CD4-positive, alpha-beta T cell (primary cell): ENCODE measurements at places on chromosomes 2 and 18.

DNA sequence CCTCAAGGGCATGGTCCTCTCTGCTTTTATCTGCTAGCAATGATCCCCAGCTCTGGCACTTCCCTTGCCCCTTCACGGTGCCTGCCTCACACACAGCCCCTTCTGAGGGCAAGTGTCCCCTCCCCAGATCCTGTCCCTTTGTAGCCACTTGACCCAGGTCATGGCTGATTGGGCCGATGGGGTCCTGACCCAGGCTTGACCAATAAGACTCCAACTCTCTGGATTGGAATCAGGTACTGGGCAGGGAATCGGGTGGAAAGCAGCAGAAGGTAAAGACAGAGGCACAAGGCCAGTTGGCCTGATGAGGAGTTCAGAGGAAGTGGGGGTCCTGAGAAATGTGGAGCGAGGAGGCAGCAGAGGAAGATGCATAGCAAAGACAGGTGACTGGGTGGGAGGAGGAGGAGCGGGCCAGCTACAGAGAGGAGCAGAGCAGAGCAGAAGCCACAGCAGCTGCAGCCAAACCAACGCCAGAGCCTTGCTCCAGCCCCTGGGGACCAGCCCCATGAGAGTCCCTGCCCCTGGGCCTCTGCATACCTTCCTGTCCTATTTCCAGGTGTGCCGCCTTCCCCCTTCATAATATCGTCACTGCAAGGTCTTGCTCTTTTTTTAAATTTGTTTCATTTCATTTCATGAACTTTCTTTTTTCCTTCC is 39.1 kb downstream of the CAPN13 start:
- no peaks in the 10 kb centered on the region for H3K36me3 ChIP-seq
- H3K27me3 ChIP-seq = no peaks in the 10 kb centered on the region
- no peak overlapping the region for H3K27ac ChIP-seq
- no peak for DNase-seq
- no peak overlapping the region for H3K4me3 ChIP-seq

DNA sequence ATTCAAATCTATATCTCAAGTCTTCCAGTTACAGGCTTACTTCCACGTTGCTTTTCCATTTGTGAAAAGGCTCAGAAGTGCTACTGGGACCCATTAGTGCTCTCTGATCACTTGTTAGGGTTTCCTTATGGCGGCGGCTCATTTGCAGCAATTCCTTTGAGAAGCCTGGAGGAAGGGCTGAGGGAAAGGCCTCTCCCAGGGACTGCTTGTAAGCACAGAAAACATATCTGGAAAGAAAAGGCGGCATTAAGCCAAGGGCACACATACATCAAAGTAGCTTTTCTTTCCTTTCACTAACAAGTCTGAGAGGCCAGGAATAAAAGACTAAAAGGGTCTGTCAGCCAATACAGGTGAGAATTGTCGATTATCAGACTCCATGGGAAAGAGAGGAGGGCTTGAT is 39.4 kb upstream of the ITGB6 start:
- H3K4me1 ChIP-seq = no peaks in the 10 kb centered on the region
- H3K27me3 ChIP-seq = no peaks in the 10 kb centered on the region
- DNase-seq = no peak
- H3K36me3 ChIP-seq = no peaks in the 10 kb centered on the region
- no peak overlapping the region for H3K4me3 ChIP-seq

DNA sequence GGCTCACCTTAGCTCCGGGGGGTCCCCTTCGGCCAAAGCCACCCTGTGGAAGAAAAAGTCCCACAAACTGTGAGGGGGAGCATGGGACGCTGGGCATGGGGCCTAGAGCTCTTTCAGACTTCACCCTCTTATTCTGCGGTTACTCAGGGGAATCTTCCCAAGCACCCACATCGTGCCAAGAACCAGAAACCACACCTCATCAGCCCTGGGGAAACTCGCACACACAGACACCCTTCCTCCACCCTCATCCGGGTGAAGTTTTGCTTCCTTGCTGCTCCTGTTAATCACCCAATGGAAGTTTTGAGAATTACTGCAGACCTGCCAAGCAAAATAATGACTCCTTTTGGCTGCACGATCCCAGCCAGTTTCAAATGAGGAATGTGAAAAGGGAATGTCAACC is 59.1 kb downstream of the COL6A3 start:
- H3K36me3 ChIP-seq = no peaks in the 10 kb centered on the region
- no peaks in the 10 kb centered on the region for H3K27me3 ChIP-seq
- no peak for DNase-seq
- no peaks in the 10 kb centered on the region for H3K4me1 ChIP-seq
- no peak overlapping the region for H3K4me3 ChIP-seq

DNA sequence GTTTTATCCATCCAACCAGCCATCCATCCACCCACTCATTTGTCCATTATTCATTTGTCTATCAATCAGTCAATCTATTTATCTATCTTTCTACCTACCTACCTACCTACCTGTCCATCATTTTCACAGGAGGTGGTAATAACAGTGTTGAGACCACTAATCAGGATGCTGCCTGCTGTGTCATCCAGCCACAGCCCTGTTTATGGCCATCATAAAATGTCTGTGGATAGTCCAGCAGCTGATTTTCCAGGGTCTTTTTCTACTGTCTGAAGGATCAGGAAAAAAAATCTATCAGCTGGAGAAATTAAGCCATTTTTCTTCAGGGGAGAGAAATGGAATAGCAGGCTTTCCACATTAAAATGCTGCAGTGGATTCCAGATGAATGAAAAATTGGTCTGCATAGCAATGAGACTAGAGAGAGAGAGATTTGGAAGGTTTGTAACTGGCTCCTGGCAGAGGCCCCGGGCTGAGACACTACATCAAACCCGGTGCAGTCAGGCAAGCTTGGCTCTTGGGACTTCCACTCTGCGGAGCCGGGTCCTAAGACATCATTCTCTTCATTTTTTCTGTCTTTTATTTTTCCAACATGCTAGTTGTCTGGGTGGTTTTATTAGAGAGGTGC is 33.0 kb upstream of the BOD1L2 start:
- H3K27ac ChIP-seq = no peak overlapping the region
- H3K4me3 ChIP-seq = no peak overlapping the region
- no peaks in the 10 kb centered on the region for H3K36me3 ChIP-seq
- H3K4me1 ChIP-seq = no peaks in the 10 kb centered on the region

GRCh38 chr18:24212939-24213338 is 74.1 kb downstream of the CABYR start:
- no peak for DNase-seq
- H3K4me3 ChIP-seq = no peak overlapping the region
- no peaks in the 10 kb centered on the region for H3K36me3 ChIP-seq
- H3K4me1 ChIP-seq = no peaks in the 10 kb centered on the region
- no peak overlapping the region for H3K27ac ChIP-seq
- H3K27me3 ChIP-seq = no peaks in the 10 kb centered on the region

DNA sequence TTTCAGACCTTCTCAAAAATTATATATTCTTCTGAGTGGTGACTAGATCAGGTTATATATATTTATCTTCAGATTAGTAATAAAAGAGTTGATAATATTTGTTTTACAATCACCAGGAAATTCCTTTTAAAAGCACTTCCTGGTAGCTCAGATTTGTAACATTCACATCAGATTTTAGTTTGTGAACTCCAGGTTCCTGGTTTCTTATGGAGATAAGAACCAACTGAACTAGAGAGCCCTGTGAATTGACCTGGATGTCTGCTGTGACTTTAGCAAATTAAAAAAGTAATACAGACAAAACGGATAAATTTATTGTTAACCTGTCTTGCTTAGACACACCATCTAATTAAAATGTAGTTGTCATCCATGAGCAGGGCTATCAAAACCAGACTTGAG is 868.7 kb downstream of the BCL11A start:
- no peak overlapping the region for H3K4me3 ChIP-seq
- H3K27ac ChIP-seq = no peak overlapping the region
- no peak for DNase-seq
- H3K36me3 ChIP-seq = no peaks in the 10 kb centered on the region
- H3K4me1 ChIP-seq = no peaks in the 10 kb centered on the region

- no peaks in the 10 kb centered on the region for H3K27me3 ChIP-seq
- H3K27ac ChIP-seq = no peak overlapping the region
- peaks cover 56% of the 10 kb centered on the region for H3K4me1 ChIP-seq
- H3K4me3 ChIP-seq = no peak overlapping the region
- no peaks in the 10 kb centered on the region for H3K36me3 ChIP-seq
These were observed 6.9 kb downstream of the CEP68 start for GRCh38 chr2:65062843-65063825.

DNA sequence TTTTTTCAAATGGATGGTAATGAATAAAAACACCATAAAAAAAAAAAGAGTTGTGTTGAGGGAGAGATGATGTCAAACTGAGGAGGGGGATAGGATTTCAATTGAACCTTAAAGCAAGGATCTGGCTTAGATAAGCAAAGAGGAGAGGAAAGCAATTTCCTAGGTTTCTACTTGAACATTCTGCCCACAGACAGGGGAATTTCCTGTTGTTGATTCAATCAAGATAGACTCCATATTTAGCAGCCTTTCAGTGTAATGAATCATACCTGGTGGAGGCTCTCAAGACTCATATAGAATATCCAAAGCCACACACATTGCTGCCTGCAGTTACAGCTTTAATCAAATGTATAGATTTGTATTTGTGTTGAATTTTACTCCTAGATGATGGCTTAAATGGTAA is 294.4 kb upstream of the PIK3C3 start:
- H3K4me3 ChIP-seq = no peak overlapping the region
- no peaks in the 10 kb centered on the region for H3K36me3 ChIP-seq
- DNase-seq = no peak
- no peak overlapping the region for H3K27ac ChIP-seq
- H3K4me1 ChIP-seq = no peaks in the 10 kb centered on the region
- H3K27me3 ChIP-seq = no peaks in the 10 kb centered on the region

GRCh38 chr2:229270551-229271410 is at the start of gene PID1:
PID1 (minus strand) TSS chr2:229271287; CDS start chr2:229271043, 244 bp downstream.
- no peak within 1 kb of the TSS for H3K27ac ChIP-seq
- H3K36me3 ChIP-seq = no peaks in the 10 kb centered on the region
- H3K27me3 ChIP-seq = peaks cover 4% of the 10 kb centered on the region

- DNase-seq = no peak
- H3K27ac ChIP-seq = no peak overlapping the region
These were observed 222.6 kb downstream of the MREG start for GRCh38 chr2:215790523-215791421.

DNA sequence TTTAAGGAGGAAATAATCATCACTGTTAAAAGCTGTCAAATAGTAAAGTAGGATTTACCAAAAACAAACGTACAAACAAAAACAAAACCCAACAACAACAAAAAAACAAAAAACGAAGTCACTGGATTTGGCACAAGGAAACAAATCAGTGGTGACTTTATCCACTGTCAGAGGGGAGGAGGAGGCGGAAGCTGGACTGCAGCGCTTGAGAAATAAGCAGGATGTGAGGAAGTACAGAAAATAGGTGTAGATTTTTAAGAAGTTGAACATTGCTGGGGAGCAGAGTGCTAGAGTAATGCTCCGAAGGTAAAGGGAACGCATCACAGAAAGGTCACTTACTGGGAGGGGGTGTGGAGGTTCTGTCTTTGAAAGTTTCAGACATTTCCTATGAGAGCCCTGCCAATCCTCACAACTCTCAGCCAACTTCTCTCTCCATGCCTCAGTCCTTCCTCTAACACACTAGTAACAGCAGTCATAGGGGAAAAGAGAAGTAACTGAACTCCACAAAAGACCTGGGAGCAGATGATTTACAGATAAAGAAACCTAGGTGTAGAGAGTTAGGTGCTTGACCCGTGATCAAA is 220.2 kb upstream of the SMAD7 start:
- no peak overlapping the region for H3K27ac ChIP-seq
- peaks cover 6% of the 10 kb centered on the region for H3K4me1 ChIP-seq
- no peaks in the 10 kb centered on the region for H3K27me3 ChIP-seq
- no peak for DNase-seq

DNA sequence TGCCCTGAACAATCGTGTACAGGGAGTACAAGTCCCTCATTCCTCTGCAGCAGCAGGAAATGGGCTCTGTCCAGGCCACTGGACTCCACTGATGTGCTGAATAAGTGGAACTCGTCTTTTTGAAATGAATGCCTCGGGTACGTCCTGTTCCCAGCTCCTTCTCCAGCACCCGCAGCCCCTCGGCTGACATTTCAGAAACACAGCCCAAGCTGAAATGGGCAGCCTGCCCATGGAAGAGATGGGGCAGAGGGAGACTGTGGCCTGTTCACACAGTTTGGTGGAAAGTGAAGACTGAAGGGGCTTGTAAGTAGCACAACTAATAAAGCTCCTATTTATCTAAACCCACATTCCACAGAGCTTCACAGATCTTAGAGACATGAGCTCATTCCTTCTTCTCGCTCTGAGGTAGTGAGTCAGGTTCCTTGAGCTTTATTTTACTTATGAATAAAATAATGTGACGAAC is 498.6 kb downstream of the TXNL1 start:
- no peak overlapping the region for H3K4me3 ChIP-seq
- no peaks in the 10 kb centered on the region for H3K36me3 ChIP-seq
- no peaks in the 10 kb centered on the region for H3K27me3 ChIP-seq
- no peak overlapping the region for H3K27ac ChIP-seq

DNA sequence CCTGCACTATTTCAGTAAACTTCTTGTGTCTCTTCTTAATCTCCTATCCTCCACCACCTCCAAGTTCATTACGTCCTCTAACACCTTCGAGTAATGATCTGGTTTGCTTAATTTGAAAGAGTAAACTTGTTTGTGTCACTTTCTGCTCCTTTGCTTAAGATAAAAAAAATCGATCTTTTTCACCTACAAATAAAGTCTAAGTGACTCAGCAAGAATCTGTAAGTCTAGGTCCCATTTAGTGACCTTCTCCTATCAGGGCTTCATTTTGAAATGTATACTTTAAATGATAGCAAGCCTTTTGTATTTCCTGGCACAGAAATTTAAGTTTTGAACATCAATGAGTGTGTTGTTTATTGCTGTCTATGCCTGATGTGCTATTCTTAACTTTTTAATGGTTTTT is 260.9 kb upstream of the TFPI start:
- no peaks in the 10 kb centered on the region for H3K36me3 ChIP-seq
- no peak overlapping the region for H3K27ac ChIP-seq
- no peak for DNase-seq
- H3K4me3 ChIP-seq = no peak overlapping the region

- no peak overlapping the region for H3K27ac ChIP-seq
- no peak for DNase-seq
- no peaks in the 10 kb centered on the region for H3K36me3 ChIP-seq
- no peak overlapping the region for H3K4me3 ChIP-seq
- H3K27me3 ChIP-seq = no peaks in the 10 kb centered on the region
- no peaks in the 10 kb centered on the region for H3K4me1 ChIP-seq
These were observed 19.8 kb downstream of the ADD2 start for GRCh38 chr2:70748002-70748784.

- DNase-seq = no peak
- H3K4me3 ChIP-seq = no peak overlapping the region
- no peak overlapping the region for H3K27ac ChIP-seq
- H3K36me3 ChIP-seq = no peaks in the 10 kb centered on the region
- H3K27me3 ChIP-seq = peaks cover 24% of the 10 kb centered on the region
These were observed 15.4 kb downstream of the ZBTB7C start for GRCh38 chr18:48393776-48394175.

DNA sequence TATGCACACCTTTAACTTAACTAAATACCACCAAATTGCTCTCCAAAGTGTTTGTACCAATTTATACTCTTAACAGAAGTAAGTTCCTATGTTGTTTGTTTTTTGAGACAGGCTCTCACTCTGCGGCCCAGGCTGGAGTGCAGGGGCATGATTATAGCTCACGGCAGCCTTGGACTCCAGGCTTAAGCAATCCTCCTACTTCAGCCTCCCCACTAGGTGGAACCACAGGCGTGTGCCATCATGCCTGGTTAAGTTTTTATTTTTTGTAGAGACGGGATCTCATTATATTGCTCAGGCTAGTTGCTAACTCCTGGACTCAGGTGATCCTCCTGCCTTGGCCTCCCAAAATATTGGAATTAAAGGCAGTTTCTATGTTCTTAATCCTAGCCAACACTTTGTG is 13.1 kb upstream of the NAB1 start:
- H3K36me3 ChIP-seq = no peaks in the 10 kb centered on the region
- H3K4me3 ChIP-seq = no peak overlapping the region
- DNase-seq = no peak
- H3K27ac ChIP-seq = no peak overlapping the region
